ENCODE measurements at places on chromosomes 1 and 21.

- DNase-seq, result no peak
Observed at GRCh38 chr1:34165422-34165921, 442 bp upstream of the CSMD2 start.

GRCh38 chr1:115330480-115331013 lies 7.5 kb downstream of the NGF start:
- no peak for DNase-seq

GRCh38 chr1:106957795-106958194 lies 98.7 kb upstream of the PRMT6 start:
- DNase-seq, result no peak

- no peak for DNase-seq
Observed at GRCh38 chr1:156399355-156400125, 30.5 kb downstream of the RHBG start.

DNA sequence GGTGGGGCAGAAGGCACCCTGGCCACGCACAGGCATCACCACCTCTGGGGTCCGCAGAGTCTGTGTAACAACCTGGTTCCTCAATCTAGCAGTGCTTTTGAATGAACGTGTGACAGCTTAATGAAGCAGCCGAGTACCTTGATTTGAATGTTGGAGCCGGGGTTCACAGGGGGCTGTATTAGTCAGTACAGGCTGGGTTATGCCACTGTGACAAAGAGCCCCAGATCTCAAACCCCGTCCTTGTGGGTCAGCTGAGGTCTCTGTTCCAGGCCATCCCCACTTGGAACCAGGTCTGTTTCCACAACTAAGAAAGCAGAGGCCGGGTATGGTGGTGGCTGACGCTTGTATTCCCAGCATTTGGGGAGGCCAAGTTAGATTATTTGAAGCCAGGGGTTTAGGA lies 10.5 kb downstream of the TMEM240 start:
- no peak for DNase-seq

- no peak for DNase-seq
Observed at GRCh38 chr1:154725865-154726264, 117.9 kb upstream of the ADAR start.

DNA sequence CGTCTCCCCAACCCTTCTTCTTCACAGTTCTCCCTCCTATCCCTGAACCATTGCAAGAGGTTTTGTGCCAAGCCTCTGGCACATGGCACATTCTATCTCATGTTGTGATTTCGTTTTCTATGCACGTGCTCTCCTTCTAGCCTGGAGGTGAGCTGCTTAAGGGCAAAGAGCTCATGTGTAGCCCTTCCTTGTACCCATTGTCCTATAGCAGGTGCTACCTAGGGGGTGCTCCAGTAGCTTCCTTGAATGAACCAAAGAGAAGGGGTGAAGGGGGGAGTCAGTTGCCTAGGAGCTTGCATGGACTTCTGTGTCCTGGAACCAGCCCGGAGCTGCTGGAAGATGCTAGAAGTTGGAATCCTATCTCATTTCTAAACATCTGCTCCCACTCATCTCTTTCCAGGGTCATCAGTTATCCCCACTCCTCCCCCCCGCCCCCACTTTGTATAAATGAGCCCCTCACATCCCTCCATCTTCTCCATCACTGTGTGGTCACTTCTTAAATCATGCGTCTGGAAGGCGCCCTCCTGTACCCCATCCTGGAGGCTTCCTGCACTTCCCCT lies 535 bp upstream of the DISC1 start:
- no peak for DNase-seq

GRCh38 chr1:24874611-24875234 lies 55.4 kb downstream of the RUNX3 start:
- DNase-seq, result no peak

DNA sequence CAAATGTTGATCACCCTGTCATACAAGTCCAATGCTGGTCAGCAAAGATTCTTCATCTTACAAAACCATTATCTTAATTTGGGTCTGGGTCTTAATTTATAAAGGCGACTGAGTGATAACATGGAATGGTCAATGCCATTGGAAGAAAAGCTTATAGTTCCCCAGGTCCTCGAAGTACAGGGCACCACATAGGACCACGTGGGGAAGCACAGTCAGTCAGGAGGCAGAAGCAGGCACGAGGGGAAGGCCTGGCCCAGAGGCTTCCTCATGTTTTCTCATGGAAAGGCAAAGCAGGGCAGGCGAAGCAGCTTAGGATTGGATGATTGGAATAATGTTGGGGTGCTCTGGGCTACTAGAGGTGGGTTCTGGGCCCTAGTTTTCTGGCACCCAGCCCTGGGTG lies 175.7 kb downstream of the FASLG start:
- no peak for DNase-seq

GRCh38 chr1:151221616-151222015 lies 23.3 kb downstream of the PIP5K1A start:
- DNase-seq, result no peak

DNA sequence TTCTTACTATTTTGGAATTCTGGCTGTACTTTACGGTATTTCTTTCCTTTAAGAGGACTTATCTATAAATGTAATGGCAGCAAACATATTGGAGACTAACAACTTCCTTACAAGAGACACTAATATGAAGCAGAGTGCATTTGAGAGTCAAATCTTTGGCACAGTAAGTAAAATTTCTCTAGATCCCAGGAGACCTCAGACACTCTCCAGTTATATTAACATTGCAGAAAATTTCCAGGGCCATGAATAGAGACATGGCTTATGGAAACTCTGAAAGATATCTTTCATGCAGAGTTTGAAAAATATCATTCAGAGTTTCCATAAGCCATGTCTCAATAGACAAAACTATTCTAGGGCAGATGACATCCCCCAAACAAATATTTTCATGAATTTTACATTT lies 51.2 kb downstream of the IL23R start:
- no peak for DNase-seq

- no peak for DNase-seq
Observed at GRCh38 chr1:152902636-152903035, 5.7 kb upstream of the IVL start.

DNA sequence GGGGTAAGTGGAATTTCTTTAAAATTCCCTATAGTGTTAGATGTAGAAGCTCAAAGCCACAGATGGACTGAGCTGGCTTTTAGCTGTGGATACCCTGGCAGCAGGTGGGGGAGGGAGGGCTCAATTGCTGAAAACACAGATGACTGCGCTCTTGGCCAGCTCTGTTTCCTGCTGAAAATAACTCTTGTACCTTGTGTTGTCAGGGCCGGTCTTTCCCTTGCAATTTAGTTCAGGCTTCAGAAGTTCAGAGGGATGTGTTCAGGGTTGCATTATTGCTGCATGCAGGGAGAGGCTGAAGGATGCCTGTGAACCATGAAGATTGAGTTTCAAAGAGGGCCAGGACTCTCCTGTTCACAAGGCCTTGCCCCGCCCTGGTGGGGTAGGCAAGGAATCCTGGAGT lies 58.1 kb upstream of the GCLM start:
- no peak for DNase-seq

DNA sequence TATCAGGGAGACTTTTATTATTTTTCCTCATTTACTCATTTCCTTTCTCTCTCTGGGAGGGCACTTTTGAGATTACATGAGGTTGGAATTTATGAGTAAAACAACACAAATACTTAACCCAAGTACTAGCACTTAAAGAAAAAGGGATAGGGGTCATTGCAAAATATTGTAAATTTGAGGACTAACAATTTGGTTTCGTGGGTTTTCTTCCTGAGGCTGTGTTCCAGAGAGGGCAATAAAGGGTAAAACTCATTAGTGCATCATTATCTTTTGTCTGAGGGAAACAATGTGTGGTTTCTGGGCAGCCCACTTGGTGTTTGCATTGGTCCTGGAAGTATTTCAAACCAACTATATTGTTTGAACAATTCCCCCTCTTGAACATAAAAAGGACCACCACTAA lies 96.5 kb downstream of the GREM2 start:
- DNase-seq, result no peak

DNA sequence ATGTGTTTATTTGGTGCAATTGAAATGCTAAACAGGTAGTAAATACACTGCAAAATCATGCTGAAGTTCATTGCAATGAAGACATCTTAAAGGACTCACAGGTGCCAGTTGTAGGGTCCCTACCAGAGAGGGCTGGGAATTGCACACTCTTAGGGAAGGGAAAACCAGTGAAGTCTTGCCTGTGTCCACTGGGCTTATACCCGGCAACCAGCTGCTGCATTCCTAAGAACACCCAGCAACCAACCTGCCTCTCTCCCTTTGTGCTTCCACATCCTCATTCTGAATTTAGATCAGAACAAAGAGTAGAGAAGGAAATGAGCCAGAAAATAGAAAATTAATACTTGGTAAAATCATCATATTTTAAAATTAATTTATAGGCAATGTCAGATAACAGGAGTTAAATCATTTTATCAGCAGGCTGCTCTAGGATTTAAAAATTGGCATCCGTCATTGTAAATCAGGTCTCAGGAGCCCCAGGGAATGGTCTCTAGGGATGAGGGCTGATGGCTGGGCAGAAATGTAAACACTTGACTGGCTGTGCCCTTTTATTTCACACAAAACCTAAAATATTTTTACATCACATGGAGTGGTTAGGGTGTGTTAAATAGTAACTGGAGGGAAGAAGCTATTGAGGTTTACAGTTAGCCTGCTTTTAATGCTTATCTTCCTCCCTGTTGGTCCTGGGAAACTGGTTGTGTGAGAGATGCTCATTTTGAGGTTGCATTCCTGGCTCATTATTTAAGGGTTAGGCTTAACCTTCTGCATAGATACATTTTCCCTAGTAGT lies 31.3 kb downstream of the PTGFRN start:
- DNase-seq, result no peak

DNA sequence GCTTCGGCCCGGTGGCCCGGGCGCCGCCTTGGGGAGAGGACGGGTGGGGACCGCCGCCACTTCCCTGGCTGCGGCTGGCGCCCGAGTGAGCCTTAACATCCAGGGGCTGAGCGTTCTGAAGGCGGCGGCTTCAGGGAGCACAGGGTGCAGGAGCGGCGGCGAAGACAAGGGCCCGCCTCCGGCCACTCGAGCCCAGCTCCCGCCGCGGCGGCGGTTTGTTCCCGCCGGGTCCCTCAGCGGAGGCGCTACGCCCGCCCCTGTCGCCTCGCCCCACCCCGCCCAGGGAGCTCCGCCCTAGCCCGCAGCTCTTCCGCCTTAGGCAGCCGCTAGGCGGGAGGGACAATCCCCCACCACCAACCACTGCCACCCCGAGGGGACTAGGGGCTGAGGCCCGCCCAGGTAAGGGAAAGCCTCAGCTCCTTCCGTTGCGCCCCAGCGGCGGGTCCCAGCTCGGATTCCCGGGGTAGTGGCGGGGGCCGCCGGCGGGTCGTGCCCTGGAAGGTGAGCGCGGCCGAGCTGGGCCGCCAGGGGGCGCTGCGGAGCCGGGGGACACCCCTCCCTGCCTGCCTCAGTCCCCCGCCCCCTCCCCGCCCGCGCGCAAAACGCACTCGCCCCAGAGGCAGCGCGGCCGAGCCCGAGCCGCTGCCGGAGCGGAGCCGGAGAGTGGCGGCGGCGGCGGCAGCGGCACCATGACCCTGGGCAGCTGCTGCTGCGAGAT lies at the start of gene FOXD2:
TSS of gene FOXD2 (plus strand) at position 598 of the 718 bp plus-strand sequence. CDS start at position 690, 92 bp downstream.
- peak; percentile 98 for DNase-seq

DNA sequence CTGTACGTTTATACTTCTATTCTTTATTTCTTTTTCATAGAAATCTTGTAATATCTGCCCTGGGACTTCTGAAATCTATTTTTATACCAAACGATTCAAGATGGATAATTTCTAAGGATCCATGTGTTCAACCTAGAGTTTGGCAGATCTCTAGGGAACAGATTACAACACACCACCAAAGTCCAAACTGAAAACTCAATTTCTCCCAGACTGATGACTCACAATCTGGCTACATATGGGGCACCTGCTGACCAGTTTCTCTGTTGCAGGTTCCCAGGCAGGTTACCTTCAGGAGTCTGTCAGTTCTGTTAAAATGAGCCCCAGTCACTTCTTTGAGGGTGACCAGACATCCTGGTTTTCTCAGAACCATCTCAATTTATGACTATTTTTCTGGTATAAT lies 439.4 kb downstream of the GPATCH2 start:
- DNase-seq, result no peak

GRCh38 chr1:44029260-44029910 lies 1.9 kb downstream of the SLC6A9 start:
- no peak for DNase-seq

DNA sequence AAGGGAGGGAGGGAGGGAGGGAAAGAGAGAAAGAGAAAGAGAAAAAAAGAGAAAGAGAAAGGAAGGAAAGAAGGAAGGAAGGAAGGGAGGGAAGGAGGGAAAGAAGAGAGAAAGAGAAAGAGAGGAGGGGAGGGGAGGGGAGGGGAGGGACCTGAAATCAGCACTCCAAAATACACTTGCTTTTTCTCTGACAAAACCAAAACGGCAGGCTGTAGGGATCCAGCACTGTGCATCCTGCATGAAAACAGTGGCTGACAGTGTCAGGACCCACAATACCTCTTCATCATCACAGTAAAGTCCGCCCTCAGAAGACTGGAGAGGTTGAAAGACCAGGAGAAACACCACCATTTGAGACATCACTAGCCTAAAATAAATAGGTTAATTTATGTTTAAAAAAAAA lies 156.0 kb upstream of the SOD1 start:
- no peak for DNase-seq

GRCh38 chr21:25965951-25966707 lies 204.4 kb downstream of the APP start:
- no peak for DNase-seq

GRCh38 chr1:17370618-17371017 lies 1.4 kb upstream of the PADI6 start:
- no peak for DNase-seq

GRCh38 chr1:206772243-206772937 lies at the start of gene IL10:
TSS of gene IL10 (minus strand) at chr1:206772494. CDS start at chr1:206772435, 59 bp downstream.
- no peak for DNase-seq

- DNase-seq, result no peak
Observed at GRCh38 chr1:116299248-116299647, 73.8 kb upstream of the ATP1A1 start.

- no peak for DNase-seq
Observed at GRCh38 chr1:235407419-235407818, 40.2 kb downstream of the TBCE start.
